ENCODE measurements at places on chromosomes 12 and 14.

DNA sequence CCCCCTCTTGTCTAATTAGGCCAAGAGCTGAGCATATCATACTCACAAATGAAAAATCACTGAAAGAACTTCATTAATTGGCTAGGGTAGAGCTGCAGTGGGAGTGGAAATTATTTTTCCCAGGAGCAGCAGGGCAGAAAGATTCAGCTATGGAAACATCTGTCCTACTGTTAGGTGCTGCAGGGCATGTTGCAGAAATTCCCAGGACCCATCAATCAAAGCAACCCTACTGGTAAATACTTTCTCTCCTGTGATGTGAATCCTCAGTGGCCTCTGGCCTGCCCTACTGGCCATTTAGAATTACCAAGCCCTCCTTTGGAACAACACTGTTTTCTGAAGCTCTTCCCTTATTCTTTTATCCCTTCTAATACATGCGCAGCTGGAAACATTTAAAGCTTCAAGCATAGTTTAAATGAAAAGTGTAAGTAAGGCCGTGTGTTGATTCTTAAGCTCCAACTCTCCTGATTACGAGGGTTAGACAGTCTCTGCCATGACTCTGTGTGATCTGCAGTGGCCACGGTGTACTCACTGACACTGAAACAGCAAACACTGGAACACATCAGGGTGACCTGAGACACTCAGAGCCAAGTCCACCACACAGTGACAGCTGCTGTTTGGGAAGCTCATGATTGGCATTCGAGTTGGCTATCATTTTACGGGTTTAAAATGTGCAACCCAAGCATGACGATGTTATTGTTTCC lies 62.6 kb upstream of the TMCC3 start:
- no peak for DNase-seq

GRCh38 chr14:59254911-59255545 lies 66.6 kb downstream of the DAAM1 start:
- no peak for DNase-seq

DNA sequence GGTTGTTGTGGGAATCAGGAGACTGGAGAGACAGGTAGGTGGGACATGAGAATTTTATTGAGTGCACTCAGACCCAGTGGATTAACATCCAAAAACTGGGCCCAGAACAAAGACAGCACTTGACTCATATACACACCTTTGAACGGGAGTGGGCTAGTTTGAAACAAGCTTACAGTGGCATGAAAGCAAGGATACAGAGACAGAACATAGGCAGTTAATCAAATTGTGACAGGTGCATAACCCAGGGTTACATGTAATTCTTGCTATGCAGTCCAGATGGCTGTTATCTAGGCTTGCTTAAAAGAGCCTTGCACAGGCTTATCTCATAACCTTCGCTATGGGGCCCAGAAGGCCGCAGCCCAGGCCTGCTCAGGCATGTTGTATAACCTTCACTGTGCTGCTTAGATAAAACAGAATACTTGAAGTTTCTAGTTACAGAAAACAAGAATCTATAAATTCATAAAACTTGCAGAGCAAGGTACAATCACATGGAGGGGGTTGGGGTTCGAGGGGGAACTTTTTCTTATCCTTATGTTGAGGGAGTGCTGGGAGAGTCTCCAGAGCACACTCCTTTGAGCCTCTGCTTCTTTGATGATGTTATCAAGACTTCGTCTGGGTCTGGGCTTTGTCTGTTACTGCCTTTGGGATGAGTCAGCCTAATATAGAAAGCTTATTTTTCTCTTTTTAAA lies 81.7 kb downstream of the TNFAIP2 start:
- no peak for DNase-seq

GRCh38 chr12:5923751-5924150 lies 21.3 kb downstream of the ANO2 start:
- no peak for DNase-seq

DNA sequence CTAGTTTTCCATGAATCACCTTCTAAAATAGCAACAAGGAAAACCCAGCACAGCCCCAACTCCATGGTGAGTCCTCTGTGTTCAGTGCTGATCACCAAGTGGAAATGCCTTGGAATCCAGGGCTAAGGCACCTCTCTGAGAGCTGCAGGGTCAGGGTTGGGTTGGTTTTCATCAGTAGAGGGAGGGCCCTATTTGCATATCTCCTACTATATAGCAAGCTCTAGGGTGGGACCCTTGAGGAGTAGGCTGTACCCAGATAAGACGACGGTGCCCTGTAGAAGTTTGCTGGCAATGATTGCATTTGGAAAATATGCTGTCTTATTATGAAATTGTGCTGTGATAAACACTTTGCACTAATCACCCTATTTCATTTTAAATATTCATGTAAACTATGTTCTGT lies 1011.8 kb downstream of the TMEM121 start:
- DNase-seq, result no peak

DNA sequence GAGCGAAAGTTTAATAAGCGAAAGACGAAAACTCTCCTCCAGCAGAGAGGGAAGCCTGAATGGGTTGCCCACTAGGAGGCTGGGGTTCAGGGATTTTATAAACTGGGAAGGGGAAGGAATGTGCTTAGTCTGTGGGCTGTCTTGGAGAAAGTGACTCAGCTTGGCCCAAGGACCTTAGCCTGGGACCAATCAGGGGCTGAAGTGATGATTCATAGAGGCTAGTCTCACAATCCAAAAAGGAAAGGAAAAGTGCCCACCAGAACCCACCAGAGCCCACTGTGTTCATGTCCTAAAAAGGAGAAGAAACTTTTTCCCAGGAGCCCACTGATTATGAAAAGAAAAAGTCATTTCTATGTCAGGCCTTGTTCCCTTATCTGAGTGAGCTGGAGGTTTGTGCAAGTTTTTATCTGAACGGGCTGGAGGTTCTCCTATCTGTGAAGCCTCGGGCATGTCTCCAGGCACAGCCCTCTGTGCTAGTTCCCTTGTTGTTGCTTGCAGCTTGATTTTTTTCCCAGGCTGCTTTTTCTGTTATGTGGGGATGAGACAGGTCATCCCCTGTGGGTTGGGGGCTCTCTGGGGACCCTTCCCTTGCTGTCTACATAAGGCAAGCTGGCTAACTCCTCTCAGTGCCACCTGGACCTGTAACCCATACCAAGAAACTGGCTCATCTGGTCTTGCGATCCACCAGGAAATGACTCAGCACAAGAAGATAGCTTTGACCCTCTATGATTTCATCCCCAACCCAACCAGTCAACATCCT lies 8.3 kb upstream of the GOLGA5 start:
- no peak for DNase-seq

DNA sequence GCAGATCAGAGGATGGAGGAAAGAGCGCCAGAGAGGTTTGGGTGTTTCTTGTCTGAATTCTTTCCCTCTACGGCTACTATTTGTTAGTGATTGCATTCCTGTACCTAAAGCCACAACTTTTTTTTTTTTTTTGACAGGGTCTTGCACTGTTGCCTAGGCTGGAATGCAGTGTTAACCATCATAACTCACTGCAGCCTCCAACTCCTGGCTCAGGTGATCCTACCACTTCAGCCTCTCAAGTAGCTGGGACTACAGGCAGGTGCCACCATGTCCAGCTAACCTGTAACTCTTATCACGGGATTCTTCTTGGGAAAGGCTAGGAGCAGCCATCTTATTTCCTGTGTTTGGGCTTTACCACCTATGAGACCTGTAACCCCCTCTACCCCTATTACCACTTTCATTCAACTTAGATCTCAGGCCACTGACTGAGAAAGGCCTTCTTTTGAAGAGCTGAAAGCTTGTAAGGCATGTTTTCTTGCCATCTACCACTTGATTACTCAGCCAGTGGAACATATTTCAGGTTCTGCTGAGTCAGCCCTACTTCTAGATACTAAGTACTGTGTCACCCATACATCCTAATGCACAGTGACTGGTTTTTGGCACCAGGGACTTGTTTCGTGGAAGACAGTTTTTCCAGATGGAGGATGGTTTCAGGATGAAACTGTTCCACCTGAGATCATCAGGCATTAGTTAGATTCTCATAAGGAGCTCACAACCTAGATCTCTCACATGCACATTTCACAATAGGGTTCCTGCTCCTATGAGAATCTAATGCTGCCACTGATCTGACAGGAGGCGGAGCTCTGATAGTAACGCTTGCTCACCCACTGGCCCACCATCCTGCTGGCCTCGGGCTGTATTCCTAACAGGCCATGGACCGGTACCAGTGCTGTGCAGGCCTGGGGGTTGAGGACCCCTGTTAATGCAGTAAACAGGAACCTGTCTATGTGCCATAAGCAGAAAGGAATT lies 6.9 kb downstream of the VEZT start:
- DNase-seq, result no peak

DNA sequence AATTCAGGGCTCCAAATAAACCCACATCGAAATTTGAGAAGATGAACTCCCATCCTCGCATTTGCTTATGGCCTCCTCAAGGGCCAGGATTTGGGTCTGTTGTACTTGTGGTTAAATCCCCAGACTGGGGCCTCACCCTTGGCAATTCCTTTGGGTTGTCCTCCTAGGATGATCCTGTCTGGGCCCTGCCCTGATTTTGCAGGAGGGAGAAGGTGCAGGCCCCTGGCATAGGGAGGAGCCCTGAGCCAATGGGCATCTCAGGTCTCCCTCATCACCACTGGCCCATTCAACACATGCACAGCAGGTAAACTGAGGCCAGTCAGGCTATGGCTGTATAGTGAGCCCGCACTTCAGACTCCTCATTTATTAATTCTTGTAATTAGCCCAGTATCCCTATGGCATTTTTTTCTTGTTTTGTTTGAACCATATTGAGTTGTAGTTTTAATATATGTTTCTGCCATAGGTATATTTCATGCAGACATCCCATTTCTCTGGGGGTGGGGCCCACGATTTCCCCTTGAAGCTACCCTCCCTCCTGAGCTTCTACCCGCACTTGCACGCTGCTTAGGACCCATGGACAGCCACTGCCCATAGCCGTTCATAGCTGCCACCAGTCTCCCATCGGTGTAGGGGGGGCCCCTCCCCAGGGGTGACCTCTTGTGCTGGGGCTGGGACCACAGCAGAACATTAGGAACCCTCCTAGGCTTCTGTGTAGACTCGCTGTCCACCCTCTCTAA lies 67.1 kb upstream of the DDX11 start:
- no peak for DNase-seq

DNA sequence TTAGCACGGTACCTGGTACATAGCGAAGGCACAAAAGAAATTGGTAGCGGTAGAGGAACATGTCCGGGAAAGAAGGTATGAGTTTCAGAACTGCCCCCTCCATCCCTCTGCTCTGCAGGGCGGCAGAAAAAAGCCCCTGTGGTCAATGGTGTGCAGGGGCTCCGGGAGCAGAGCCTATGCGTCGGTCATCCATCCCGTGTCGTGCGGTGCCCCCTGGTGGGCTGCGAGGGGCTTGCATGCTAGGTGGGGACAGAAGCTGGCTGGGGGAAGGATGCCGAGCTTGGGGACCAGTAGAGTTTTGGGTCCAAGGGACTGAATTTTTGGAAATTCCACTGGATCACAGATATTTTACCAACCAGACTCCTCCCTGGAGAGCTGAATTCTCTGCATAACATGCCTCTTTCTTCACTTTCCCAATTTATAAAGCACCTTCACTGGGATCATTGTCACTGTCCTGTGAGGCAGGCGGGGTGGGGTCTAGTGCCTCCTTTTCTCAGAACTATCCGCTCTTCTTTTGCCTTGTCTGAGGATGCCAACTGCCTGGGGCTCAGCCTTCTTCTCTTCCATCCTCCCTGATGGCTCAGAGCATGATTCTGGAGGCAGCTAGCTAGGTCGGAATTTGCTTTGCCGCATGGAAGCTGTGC lies 148.7 kb downstream of the SMOC1 start:
- DNase-seq, result no peak

DNA sequence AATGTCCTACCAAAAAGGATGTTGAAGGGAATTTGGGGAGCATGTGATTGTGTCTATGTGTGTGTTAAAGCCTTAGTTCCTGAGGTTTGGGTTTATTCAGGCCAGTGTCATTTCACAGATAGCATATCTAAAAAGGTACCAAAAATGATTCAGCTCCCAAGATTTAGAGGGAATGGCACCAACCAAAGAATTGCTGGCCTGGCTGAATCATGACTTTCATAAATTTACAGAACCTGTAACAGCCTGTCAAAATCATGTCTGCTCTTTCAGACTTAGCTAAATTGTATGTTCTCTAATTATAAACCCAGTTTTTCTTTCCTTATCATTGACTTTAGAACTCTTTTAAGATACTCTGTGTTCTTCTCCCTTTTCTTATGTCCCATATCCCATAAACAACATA lies 231.5 kb downstream of the NUBPL start:
- DNase-seq, result no peak

Measured in GDM1 (cell line).